Thymus (tissue), 14 donors: ENCODE measurements at places on chromosomes 5 and 9.

GRCh38 chr5:56409331-56410190, 176.4 kb upstream of the ANKRD55 start:
- H3K36me3 ChIP-seq = no peaks in the 10 kb centered on the region
- H3K4me3 ChIP-seq = no peak overlapping the region
- H3K4me1 ChIP-seq = no peaks in the 10 kb centered on the region
- H3K27ac ChIP-seq = no peak overlapping the region
- DNase-seq = no peak
- no peaks in the 10 kb centered on the region for H3K27me3 ChIP-seq

GRCh38 chr5:135494196-135494595, 41.6 kb downstream of the NEUROG1 start:
- H3K36me3 ChIP-seq = no peaks in the 10 kb centered on the region
- no peaks in the 10 kb centered on the region for H3K4me1 ChIP-seq
- H3K4me3 ChIP-seq = no peak overlapping the region

DNA sequence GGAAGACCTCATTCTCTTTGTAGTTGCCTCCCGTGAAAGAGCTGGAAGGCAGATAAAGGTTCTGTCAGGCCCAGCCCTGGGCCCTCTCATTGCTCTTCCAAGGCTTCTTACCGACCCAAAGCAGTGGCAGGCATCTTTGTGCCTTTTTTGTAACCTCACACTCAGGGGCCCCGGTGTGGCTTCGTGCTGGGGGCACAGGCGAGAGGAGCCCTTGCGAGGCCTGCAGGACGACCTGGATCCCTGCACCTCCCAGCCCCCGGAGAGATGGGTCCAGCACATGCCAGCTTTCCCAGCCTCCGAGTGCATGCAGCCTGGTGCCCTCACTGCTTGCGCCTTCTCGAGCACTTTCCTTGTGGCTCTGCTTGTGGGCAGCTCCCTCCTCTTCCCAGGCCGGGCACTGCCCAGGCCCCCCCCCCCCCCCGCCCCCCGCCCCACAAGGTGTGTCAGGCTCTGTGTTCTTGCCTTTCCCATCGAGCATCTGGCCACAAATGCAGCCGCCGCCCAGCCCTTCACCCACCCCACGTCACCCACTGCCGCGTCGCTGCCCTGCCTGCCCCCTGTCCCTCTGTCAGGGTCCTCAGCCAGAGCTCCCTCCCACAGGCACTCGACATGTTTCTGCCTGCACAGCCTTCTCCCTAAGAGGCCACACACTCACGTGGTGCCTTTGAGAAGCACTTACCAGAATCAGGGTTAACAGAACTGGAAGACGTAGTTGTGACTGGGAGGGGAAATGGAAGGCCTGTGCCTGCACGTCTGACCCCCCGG, 63.7 kb upstream of the CACNA1B start:
- H3K36me3 ChIP-seq = peaks cover 45% of the 10 kb centered on the region
- H3K4me3 ChIP-seq = no peak overlapping the region
- no peak for DNase-seq
- no peak overlapping the region for H3K27ac ChIP-seq
- H3K27me3 ChIP-seq = no peaks in the 10 kb centered on the region

GRCh38 chr9:22045423-22045822, 36.3 kb upstream of the CDKN2B start:
- no peaks in the 10 kb centered on the region for H3K27me3 ChIP-seq
- H3K36me3 ChIP-seq = no peaks in the 10 kb centered on the region
- DNase-seq = no peak
- H3K4me1 ChIP-seq = no peaks in the 10 kb centered on the region
- H3K4me3 ChIP-seq = no peak overlapping the region
